ENCODE measurements at places on chromosomes 1 and 21. TPM values are rescaled to one million over a fixed set of nuclear protein-coding genes. Genes with fewer than 3 reads are reported as not detected.

DNA sequence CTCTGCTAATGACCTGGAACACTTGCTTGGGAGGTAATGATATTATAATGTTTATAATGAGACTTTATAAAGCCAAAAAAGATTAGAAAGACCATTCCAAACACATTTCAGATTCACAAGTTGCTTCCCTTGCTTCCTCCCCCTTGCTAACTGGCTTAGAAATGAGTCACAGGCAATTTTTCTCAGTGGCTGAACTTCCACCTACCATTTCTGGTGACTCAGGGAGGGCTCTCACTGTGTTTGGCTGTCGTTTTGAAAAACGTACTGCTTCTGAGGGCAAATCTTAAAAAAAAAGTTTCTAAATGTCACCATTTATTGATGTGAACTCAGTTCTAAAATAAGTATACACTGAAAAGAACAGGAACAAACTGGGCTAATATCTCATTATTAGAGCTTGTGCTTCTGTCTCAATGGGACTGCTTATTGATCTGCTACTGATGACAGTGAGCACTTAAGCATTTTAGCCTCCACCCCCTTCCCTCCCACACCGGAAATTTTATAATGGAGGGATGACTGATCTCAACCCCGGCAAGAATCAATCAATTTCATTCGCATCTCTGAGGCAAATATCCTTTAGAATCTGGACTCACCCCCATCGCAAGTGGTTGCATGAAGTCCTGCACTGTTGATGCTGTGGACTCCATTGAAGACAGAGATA is 278.3 kb downstream of the KCTD3 start:
- H3K27ac ChIP-seq = no peak overlapping the region
- DNase-seq = no peak
- H3K27me3 ChIP-seq = no peaks in the 10 kb centered on the region
- no peaks in the 10 kb centered on the region for H3K4me1 ChIP-seq
- H3K4me3 ChIP-seq = no peak overlapping the region

- no peak for DNase-seq
- no peak overlapping the region for H3K4me3 ChIP-seq
- no peaks in the 10 kb centered on the region for H3K27me3 ChIP-seq
- no peak overlapping the region for H3K27ac ChIP-seq
- no peaks in the 10 kb centered on the region for H3K4me1 ChIP-seq
- no peaks in the 10 kb centered on the region for H3K36me3 ChIP-seq
These were observed 311.8 kb downstream of the SIPA1L2 start for GRCh38 chr1:232318143-232318542.

GRCh38 chr1:203046984-203047630 is 20.8 kb downstream of the PPFIA4 start:
- no peak overlapping the region for H3K27ac ChIP-seq
- H3K4me3 ChIP-seq = no peak overlapping the region
- H3K27me3 ChIP-seq = peaks cover 6% of the 10 kb centered on the region
- peaks cover 3% of the 10 kb centered on the region for H3K36me3 ChIP-seq

GRCh38 chr1:94055459-94056122 is 65.4 kb downstream of the ABCA4 start:
- H3K4me1 ChIP-seq = no peaks in the 10 kb centered on the region
- peaks cover 37% of the 10 kb centered on the region for H3K27me3 ChIP-seq
- DNase-seq = no peak
- H3K36me3 ChIP-seq = no peaks in the 10 kb centered on the region
- H3K27ac ChIP-seq = no peak overlapping the region

DNA sequence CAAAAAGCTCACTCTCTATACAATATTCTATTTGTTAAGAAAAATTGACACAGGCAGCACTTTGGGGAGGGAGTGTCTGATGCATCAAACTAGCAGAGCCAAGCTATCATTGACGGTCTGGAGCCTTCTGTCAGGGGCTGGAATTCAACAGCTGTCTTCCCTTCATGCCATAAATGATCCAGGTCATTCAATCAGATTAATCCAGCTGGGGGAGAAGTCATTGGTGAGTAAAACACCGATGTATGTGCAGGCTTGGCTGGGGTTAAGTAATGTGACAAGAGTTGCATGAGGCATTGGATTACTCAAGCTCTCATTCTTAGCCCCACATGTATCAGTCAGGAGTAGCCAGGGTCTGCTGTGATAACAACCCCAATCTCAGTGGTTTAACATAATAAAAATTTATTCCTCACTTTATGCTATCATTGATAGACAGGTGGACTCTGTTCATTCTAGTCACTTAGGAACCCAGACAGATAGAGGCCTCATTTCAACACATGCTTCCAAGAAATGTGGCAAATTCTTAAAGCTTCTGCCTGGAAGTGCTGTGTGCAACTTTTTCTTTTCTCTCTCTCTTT is 118.1 kb upstream of the GADD45A start:
- H3K4me3 ChIP-seq = no peak overlapping the region
- DNase-seq = no peak

Gene MRAP
- not detected for total RNA-seq

Gene FBXO44
- 32.4 TPM for total RNA-seq

All from activated CD4-positive, alpha-beta memory T cell treated with anti-CD3 and anti-CD28 coated beads, Interleukin-2, amount 10 ng/mL, durations not matched to agents 7 days and 5 days (primary cell).